Neural progenitor cell (in vitro differentiated cells): ENCODE measurements at places on chromosomes 16 and 17.
A peak's percentile ranks its signal among the peaks of the same experiment; 100 is the strongest.

DNA sequence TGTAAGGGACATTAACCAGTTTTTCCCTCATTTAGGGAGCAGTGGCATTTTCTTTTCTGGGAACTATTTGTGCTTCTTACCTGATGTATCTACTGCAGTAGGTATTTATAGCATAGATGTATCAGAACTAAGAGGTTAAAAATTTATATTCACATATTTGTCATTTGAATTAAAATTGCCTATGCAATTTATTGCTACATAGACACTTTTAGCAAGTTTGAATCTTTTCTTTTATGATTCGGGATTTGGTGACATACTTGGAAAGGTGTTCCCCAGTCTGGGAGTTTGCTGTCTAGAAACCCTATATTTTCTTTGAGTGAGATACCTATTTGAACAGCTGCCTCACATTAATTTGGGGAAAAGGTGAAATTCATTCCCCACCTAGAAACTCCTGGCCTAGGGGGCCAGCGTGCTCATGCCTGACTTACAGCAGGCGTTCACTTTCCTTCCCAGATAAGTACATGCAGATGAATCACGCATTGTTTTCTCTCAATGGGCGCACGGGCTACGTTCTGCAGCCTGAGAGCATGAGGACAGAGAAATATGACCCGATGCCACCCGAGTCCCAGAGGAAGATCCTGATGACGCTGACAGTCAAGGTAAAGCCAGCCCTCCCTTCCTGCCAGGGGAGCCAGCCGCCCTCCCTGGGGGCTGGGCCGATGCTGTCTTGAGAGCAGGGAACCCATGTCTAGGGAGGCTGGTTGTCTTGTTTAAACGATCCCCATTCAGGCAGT lies 73.8 kb downstream of the SDR42E1 start:
- no peak for DNase-seq

DNA sequence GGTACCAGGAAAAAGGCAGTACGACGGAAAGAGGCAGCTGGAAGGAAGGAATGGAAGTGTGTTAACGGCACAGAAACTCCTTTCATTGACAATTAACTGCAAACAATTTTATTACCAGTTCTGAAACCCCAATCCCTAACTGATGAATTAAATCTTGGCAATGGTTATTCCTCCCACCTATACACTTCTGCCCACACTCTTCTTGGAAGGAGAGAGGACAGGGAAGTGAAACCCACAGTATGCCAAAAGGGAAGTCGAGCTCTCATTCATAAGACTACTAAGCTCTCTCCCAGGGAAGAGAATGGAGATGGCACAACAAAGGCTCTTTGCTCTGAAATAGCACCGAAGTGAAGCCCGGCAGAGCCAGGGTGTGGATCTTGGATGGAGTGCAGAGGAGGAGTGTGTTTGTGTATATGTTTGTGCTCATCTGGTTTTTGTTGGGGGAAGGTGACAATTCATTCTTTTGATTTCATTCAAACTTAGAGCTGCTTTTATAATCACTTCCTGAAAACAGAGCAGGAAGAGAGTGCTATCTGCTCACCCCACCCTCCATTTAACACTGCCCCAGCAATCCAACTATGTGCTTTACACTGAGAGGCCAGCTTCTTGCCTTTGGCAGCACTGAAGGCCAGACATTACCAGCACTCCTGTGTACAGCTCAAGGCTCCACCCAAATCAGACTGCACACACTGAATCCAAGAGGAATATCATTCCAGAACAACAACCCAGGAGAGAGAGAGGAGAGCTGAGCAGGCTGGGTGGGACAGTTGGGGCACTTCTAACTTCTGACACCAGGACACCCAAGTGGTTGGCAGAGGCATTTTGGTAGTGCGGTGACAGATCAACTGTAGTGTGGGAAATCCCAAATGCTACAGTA lies 68.7 kb downstream of the HIC1 start:
- peak; percentile 53 for DNase-seq

DNA sequence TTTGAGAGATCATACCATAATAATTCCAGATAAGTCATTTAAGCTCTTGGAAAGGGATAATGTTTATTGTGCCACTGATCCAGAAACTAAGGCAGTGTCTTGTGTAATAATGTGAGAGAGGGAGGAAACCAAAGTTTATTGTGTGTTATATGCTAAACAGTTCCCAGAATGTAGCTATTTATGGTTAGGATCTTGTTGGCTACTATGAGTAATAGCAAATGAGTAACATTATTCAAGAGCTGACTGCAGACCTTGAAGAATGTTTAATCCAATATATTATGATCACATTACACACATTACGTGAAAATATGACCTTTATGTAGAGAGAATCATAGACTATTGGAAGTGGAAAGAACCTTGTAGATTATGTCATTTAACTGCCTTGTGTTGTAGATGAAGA lies 139.5 kb downstream of the BCAS3 start:
- DNase-seq = no peak

GRCh38 chr17:50207792-50208567 lies 6.5 kb upstream of the COL1A1 start:
- DNase-seq = no peak

GRCh38 chr17:53119773-53120172 lies 703.0 kb upstream of the KIF2B start:
- DNase-seq = no peak

DNA sequence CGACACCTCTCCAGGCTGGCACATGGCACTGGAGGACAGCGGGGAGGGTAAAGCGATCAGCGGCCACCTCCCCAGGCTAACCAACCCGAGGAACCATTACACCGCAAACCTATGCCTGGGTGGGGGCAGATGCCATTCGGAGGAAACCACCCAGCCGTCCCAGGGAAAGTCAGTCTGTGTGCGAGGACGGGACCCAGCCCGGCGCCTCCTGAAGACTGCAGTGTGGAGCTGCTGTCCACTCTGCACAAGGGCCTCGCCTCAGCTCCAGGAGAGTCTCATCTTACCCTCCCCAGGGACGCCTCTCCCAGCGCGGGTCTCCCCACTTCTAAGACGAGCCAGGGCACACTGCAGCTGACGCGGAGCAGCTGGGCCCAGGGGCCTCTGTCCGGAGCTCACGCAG lies 8.0 kb downstream of the SLC38A10 start:
- no peak for DNase-seq

DNA sequence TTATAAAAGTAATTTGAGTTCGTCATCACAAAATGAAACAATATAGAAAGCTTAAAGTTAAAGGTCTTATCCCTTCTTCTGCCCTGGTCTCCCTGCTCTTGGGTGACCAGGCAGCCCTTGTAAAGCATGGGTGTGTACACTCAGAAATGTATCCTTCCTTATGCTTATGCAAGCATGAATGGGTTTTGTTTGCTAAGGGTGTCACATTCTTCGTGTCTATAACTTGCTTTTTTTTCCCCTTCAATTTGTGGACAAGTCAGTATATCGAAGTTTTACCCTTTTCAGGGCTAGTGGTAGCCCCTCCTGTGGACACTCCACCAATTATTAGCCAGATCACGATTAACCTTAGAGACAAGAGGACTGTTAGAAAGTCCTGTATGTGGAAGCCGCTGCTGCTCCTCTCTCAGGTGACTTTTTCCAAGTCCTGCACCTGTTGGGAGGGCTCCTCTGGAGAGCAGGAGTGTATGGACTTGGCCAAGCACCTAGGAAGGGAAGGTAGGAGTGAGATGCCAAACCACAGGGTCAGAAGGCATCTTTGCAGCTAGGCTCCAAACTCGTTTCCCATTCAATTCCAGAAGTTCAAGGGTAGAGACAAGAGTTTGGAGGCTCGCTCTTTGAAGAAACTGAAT lies 50.9 kb downstream of the LDHD start:
- no peak for DNase-seq

DNA sequence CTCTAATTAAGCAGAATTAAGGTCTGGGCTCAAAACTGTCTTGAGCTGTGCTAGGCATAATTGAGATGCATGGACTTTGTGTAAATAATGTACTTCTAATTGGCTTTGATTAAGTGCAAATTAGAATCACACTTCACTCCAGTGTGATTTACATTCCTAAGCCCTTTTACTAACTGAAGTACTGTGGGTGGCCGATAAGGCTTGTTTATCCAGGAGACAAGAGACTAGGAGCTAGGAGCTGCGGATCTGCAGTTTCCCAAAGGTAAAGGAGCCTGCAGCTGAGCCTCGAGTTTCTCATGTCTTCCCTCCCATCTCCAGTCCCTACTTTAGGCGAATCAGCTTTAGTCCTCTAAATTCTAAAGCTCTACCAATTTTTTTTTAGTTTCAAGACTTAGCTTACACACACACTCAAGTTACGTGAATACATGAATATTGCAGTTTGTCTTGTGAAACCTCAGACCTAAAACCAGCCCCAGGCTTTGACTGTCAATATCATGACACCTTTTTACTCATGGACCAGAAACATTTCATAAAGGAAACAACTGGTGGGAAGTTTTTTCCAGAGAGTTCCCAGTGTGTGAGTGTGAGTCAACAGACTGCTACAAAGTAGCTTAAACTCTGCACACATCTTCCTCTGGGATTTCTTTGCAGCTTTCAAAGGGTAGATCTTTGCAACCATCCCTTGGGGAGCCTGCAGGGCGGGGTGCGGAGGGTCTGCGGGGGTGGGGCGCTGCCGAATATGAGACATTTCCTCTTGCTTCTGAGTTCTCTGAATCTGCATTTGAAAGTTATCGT lies 113.9 kb upstream of the TBX2 start:
- peak; percentile 57 for DNase-seq

DNA sequence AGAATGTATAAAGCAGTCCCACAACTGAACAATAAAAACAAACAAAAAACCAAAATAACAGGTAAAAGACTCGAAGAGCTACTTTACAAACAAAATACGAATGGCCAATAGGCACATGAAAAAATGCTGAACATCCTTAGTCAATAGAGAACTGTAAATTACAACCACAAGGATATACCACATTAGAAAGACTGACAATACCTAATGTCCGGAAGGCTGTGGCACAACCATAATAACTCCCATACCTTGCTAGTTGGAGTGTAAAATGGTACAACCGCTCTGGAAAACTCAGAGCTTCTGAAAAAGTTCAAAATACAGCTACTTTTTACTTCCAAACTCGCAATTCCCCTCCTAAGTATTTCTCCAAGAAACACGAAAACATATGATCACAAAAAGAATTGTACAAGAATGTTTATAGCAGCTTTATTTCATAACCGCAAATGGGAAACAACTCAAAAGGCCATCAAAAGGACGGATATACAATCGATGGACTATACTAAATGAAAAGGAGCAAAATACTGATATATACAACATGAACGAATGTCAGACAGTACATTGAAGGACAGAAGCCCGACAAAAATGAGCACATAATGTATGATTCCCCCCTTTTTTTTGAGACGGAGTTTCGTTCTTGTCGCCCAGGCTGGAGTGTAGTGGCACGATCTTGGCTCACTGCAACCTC lies 2.3 kb downstream of the TP53 start:
- no peak for DNase-seq

DNA sequence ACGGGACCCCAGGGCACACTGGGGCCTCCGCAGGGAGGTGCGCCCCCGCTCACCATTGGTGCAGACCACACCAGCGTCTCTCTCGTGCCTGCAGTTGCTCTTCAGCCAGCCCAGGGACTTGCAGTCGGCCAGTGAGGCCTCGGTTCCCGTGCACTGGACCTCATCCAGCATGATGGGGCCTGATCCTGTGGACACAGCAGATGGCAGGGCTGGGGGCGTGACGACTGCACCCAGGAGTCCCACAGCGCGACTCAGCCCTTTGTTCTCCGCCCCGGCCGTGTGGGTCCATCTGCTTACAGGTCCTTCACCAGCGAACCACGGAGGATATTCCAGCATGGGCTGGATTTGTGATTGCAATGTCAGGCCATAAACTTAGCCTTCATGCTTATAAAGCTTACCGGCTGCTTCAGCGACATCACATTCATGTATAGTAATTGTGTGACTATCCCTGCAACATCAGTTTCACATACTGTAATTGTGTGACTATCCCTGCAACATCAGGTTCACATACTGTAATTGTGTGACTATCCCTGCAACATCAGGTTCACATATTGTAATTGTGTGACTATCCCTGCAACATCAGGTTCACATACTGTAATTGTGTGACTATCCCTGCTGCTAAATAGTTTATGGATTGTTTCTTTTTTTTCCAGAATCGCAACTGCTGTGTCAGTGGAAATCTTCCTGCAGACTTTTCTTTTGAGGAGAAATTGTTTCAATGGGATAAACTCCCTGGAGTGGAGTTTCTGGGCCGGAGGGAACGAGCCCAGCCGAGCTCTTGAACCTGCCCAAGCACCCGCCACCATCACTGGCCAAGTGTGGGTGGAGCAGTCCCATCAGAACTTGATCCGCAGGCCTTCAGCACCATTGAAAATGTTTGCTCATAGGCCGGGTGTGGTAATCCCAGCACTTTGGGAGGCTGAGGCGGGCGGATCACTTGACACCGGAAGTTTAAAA lies 4.8 kb downstream of the LGALS3BP start:
- DNase-seq = no peak

GRCh38 chr17:71168053-71168741 lies 952.6 kb upstream of the SOX9 start:
- no peak for DNase-seq

DNA sequence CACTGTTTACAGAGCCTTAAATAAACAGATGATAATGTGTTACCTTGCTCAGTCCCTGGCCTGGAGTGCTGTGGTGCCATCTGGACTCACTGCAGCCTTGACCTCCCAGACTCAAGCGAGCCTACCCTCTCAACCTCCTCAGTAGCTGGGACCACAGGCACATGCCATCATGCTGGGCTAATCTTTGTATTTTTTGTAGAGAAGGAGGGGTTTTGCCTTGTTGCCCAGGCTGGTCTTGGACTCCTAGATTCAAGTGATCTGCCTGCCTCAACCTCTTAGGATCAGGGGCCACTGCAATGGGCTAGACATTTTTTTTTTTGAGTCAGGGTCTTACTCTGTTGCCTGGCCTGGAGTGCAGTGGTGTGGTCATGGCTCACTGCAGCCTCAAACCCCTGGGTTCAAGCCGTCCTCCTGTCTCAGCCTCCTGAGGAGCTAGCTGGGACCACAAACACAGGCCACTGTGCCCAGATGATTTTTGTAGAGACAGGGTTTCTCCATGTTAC lies 5.0 kb upstream of the NAGLU start:
- DNase-seq = no peak

- DNase-seq = no peak
Observed at GRCh38 chr16:86316967-86317812, 193.1 kb upstream of the FOXF1 start.

GRCh38 chr16:1408171-1408837 lies 6.2 kb downstream of the UNKL start:
- peak; percentile 97 for DNase-seq

DNA sequence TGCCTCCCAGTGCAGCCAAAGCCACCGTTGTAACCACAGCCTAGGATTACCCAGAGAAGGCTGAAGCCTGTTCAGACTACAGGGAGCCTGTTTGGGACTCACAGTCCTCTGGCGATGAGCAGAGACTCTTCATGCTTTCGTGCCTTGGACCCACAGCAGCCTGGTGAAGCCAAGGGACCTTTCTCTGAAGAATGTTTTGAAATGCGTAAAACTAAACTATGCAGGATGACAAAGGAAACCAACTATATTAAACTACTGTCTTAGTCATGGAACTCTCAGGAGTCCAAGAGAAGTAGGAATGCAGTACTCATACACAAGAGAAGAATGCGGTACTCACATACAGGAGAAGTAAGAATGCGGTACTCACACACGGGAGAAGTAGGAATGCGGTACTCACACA lies 20.9 kb downstream of the ABR start:
- DNase-seq = no peak

GRCh38 chr16:28875134-28876018 lies 2.9 kb upstream of the ATP2A1 start:
- DNase-seq = no peak

- DNase-seq = no peak
Observed at GRCh38 chr17:13353590-13353989, 248.1 kb downstream of the HS3ST3A1 start.
